ENCODE measurements at places on chromosomes 2 and 18.

DNA sequence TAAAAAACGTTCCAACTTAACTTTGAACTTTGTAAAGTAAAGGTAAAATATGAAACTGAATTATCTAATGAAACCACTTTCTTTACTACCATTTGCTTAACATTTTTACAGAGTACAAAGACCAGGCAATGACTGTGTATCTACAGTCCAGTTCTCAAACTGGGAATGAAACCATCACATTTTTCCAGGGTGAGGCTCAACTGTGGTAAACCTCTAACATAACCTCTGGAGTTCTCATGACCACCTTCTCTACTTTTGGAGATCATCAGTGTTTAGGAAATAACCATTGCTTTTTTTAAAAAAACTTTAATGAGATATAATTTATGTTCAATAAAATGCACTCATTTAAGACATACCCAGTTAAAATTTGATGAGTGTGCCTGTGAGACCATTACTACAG is 223.5 kb downstream of the RNF152 start:
- no peak for DNase-seq

GRCh38 chr2:46854260-46854659 is 61.3 kb downstream of the MCFD2 start:
- DNase-seq: peak; percentile 76

- DNase-seq: no peak
Observed at GRCh38 chr2:146587291-146587713, 1257.5 kb upstream of the ACVR2A start.

DNA sequence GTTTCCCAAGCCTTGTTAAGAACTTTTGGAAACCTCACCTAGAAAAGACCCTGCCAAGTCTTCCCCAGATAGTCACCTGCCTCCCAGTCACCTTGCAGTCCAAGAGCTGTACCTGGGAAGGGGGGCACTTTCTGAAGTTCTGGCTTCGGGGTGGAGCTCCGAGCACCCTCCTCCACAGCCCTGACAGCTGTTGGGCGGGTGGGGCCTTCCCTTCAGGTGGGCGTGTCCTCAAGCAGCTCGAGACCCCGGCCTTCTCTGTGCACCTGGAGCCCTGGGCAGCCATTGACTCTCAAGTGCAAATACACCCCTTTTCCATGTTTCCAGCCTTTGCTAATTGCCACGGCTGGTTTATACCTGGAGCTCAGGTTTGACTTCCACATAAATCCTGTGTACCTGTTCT is 37.0 kb upstream of the IGFBP5 start:
- no peak for DNase-seq

GRCh38 chr2:60472041-60472440 is 81.4 kb downstream of the BCL11A start:
- no peak for DNase-seq

DNA sequence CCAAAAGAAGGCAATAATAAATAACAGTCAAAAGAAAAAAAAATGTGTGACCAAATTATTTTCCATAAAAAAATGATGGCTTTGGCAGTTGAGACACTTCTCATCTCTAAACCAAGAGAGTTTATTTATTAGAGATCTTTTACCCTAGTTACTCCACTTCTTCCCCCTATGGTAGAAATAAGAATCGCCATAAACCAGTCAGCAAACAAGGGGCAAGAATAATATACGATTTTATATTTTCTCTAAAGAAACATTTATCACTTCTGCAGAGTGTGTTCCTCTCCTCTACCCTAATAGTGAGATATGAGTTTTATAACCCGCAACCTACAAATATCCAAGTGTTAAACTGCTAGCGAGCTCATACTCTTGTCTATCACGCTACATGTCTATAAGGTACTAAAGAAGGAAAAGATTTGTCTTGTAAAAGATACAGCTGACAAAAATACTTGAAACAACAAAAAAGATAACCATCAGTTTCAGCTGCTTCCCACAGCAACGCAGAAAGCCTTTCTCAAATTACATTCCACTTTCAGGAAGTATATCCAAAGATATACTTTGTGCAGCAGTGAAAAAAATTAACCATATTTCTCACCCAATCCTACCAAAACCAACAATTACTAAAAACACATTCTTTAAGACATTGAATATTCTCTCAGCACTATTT is 2.3 kb downstream of the RNF103 start:
- DNase-seq: peak; percentile 41

DNA sequence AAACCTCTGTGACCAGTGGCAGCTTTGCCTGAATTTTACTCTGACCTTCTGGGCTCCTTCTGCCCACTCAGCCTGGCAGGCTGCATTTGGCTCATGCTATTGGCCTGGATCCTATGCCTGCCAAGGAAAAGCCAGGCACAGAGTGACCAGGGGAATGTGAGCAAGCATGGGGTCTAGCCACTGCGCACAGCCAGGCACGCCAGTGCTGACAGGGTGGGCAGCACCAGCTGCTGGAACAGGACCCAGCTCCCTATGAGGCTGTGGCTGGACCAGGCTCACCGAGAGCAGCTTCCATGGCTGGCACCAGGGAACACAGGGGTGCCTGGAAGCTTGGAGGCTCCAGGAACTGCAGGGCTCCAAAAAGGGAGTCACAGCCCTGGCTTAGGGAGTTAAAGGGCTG is 311.5 kb upstream of the SYT4 start:
- no peak for DNase-seq

GRCh38 chr2:235460548-235461047 is 33.2 kb upstream of the AGAP1 start:
- DNase-seq: no peak

DNA sequence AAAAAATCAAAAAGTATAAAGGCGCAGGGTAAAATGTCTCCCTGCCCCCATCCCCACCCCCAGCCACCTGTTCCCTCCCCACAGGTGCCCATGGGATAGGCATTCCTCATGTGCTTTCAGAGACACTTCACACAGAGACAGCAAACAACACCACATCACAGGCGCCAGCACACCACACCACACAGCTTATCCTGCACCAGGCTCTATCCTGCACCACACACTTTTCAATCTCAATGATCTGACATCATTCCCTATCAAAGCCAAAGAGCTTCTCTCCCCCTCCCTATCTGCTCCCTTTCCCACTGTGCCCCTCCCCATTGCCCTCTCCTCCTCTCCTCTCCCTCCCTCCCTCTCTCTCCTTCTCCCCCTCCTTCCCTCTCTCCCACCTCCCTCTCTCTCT is 15.5 kb downstream of the FAM178B start:
- no peak for DNase-seq

- no peak for DNase-seq
Observed at GRCh38 chr2:121603185-121603584, 46.1 kb downstream of the CLASP1 start.

- no peak for DNase-seq
Observed at GRCh38 chr18:69143084-69143483, 257.6 kb upstream of the DOK6 start.

GRCh38 chr2:195408196-195408595 is 248.8 kb upstream of the SLC39A10 start:
- no peak for DNase-seq

DNA sequence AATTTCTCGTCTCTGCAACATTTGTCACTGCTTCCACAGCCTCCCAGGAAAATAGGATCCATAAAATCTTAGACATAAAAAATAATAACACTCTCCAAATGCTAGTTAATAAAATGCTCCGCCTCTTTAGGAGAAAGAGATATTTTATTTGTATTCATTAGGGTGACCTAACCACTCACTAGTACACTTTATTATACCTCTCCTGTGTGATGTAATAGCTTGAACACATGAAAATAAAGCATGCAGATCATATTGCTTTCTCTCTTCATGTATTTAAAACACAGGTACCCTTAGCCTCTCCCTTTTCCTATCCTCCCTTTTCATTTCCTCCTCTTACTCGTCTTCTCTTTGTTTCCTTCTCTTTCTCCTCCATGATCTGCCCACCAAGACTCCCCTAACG is 694.2 kb downstream of the EPHA4 start:
- no peak for DNase-seq

Data from dermis blood vessel endothelial cell (primary cell).